ENCODE measurements at places on chromosomes 16 and 17.

- no peak for DNase-seq
Measured at GRCh38 chr16:54194334-54194743, 92.2 kb downstream of the IRX3 start.

DNA sequence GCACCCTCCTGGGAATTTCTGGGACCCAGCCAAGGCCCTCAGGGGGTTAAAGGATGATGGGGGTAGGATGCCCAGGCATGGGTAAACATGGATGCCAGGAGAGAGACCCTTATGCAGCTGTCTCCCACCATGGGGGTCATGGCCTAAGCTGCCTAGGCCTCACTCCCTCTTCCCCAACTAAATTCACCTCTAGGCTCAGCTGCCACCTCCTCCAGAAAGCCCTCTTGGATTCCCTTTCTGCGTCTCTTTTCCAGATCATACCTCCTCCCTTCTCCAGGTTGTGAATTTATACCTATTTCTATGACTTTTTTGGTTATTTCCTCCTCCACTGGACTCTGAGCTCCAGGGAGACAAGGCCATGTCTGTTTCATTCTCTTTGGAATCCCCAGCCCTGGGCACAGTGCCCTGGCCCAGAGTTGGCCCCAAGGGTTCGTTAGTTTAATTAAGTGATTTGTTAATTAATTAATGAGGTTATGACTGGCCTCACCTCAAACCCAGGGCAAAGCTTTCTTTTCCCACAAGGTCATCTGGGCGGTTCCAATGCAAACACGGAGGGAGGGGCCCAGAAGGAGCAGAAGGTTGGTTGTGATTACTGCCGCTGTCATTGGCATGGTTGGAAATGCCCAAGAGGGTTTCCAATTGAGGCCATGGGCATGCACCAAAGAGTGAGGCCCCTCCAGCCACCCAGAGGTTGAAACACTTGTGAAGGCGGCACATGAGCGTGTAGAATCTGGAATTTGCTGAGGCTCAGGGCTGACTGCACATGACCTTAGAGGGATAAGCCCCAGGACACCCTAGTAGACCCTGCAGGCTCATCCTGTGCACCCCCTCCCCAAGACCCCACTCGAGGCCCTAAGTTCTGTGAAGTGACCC lies 6.9 kb upstream of the KRT17 start:
- no peak for DNase-seq

DNA sequence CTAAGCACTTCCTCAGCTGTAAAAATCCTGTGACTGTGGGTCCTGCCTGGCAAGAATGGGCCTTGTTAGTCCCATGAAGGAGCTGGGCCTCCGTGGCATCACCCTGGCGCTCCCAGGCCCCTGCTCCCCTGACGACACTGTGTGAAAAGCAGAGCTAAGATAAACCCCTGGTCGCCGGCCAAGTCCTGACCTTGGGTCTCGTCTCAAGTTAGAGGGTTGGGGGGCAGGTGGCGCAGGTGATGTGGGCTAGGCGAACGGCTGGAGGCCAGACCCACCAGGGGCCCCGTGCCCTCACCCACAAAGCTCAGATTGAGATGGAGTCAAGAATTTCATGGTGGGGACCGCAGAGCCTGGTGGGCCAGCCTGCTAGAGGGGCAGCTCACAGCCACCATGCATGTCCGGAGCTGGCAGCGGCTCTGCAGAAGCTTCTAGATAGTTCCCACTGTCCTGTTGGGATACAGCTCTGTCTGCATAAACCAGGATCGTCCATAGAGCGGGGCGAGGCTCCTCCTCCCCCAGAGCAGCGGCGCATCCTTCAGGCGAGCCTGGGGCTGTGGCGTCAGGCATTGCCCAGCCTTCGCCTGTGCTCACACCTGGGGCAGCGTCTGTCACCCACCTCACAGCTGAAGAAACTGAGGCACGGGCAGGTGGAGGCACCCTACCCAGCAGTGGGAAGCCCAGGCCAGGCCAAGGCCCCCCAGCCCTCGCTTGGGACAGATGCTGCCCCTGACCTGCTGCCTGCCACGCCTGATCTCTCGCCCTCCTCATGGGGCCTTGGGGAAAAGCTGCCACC lies 12.0 kb downstream of the CYBC1 start:
- DNase-seq: no peak

DNA sequence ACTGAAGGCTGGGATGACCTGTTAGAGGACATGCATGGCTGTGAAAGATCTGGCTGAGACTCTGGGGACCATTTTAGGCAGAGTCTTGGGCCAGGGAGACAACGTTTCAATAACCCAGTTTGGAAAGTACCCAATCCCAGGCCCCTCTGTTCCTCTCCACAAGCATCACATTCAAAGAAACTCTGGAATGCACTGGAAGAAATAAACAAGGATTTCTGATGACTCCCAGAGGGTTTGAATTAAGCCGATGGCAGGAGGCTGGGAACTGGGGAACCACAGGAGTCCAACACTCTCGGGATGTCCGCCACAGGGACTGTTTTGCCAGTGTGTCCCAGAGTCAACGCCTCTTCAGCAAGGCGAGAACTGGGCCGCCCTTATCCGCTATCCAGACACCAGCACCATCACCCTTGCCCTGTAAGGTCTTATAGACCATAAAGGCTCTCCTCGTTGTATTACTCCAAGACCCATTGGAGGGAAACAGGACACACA lies 3.3 kb downstream of the PMP22 start:
- no peak for DNase-seq

- no peak for DNase-seq
Measured at GRCh38 chr16:52539191-52539590, 7.8 kb downstream of the TOX3 start.

- no peak for DNase-seq
Measured at GRCh38 chr16:85127379-85127723, 15.1 kb upstream of the CIBAR2 start.

DNA sequence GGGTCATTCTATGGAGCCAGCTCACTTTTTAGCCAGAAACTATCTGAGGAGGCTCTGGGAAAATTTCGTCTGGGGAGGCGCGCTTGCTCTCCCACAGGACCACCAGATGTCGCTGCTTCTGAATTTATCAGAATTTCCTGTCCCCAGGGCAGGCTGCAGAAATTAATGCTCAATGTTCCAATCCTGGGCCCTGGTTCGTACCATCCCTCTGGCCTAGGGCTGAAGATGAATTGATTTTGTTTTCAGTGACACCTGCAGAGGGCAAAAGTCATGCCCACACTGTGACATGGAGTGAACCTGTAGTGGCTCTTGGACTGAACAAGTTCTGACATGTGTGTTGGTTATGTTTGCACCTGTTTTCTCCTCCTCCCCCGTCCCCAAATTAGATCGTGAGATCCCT lies 482.6 kb downstream of the NPIPA7 start:
- DNase-seq: peak; percentile 32

DNA sequence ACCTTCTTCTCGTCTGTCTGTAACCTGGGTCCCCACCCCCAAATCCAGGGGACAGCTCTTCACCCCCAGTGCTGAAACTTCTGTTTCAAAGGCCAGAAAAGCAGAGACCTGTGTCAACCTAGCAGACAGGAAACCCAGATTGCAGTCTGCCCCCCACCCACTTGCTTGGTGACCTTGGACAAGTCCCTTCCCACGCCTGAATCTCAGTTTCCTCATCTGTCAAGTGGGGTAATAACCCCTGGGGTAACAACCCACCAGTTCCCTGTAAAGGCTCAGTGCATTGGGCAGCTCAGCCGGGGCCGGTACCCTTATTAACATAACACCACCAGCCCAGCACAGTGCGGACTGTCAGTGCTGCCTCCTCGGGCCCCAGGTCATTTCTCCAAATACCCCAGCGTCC lies 1.3 kb downstream of the STX1B start:
- DNase-seq: no peak

DNA sequence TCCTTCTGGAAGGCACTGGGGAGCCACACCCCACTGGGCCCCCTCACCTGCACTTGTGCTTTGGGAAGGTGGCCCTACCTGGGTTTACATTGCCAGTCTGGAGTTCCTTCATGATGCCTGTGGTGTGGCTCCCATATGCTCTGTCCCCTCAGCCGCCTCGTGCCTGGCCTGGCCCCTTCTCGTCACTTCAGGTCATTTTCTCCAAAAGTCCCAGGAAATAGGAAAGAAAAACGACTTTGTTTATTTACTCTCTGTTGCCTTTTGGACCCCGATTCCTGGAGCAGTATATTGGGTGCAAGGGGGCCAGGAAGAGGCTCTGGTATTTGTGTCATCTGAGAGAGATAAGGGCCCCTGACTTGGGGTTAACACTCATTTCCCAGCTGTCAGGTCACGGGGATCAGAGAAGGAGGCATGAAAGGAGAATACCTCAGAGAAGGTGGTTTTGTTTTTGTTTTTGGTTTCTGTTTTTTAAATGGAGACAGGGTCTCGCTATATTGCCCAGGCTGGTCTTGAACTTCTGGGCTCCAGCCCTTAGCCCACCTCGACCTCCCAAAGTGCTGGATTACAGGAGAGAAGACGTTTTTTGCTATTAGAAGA lies 4.7 kb downstream of the SOCS3 start:
- DNase-seq: no peak

DNA sequence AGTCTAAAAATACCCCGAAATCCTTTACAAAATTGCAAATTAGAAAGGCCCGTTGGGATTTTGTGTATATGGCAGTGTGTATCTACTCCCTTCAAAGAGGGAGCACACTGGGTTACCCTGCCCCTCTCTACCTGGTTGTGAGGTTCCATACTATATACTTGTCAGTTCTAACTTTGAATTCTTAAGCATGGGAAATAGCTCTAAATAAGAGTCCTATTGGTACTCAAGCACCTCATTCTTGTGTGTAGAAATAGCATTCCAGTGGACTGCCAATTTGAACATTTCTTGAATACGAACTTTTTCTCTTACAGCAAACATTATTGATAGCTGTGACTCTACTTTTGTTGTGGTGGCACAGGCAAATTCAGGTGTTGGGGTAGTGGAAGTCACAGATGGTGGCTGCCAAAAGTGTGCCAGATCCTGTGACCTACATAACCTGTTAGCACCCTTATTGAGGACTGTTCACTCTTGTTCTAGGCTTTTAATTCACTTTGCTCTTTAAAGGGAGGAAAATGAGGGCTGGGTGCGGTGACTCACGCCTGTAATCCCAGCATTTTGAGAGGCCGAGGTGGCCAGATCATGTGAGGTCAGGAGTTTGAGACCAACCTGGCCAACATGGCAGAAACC lies 16.1 kb downstream of the ESRP2 start:
- no peak for DNase-seq
